GM12891 (cell line): ENCODE measurements at places on chromosomes 16 and 17.
A peak's percentile ranks its signal among the peaks of the same experiment; 100 is the strongest.

DNA sequence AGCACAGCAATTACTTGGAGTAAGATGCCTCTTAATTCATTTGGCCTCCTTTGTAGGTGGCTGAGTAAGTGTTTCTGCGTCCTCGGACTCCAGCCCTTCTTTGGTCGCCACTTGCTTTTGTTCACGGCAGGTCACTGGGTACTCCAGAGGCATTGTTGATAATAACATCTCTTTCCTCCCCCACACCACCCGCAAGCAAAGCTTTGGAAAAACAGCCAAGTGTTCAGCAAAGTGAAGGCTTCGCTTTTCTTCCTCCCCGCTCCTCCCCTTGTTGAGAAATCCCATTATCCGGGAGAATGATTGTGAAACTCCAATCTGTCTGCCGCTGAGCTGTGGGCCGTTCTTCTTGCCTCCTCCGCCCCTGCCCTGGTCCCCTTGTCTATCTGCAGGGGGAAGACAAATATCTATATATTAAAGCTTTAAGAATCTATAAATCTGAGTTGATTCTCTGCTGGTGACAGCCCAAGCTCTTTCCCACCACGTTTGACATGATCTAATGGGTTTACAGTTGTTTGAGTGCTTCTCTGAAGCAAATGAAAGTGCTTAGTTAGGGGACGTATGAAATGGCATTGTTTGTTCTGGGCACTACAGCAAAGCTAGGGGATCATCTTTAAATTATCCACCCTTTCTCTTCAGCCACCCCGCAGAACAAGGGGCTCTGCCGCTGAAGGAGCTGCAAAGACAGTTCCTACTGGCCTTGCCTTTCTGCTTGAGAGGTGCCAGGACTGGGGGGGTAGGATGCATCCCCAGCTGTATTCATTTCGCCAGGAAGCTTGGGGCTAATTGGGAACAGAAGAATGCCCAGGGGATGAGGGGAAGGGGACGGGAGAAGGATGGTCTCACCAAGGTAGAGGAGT lies 167.1 kb downstream of the CCDC182 start:
- DNase-seq = no peak

GRCh38 chr16:30397776-30398660 lies 2.8 kb downstream of the ZNF48 start:
- no peak for DNase-seq

- no peak for DNase-seq
Measured at GRCh38 chr17:31604936-31605335, 213.5 kb downstream of the RAB11FIP4 start.

- DNase-seq = no peak
Measured at GRCh38 chr16:11752856-11753255, 10.2 kb upstream of the TXNDC11 start.

- DNase-seq = no peak
Measured at GRCh38 chr17:83203472-83204221, 124.2 kb downstream of the METRNL start.

GRCh38 chr17:64037802-64038201 lies 17.4 kb upstream of the ICAM2 start:
- no peak for DNase-seq

DNA sequence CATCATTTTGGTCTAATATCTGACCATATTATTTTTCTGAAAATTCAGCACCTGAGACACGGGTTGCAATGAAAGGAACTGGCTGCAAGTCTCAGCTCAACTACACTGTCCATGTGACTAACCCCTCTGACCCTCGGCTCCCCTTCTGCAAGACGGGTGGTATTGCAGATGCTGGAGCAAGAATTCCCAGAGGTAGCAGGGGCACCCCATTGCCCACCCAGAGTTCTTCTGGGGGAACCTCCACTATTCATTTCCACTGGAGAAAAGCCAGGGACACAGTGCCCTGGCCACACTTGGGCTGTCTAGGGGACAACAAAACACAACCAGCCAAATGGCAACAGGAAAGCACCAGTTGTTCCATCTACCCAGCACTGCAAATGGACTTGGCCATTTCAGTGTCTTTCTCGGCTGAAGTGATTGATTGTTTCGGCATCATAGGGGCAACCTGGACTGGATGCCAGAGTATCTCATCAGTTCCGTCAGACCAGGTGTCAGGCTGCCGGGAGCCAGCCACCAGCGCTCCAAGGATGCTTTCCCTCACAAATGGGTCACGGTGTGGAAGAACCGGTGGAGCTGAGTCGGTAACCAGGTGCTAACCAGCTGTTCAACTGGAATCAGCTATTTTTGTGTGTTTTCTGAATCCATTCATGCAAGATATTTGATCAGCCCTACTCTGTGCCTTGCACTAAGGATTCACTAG lies 58.1 kb downstream of the C16orf78 start:
- no peak for DNase-seq

DNA sequence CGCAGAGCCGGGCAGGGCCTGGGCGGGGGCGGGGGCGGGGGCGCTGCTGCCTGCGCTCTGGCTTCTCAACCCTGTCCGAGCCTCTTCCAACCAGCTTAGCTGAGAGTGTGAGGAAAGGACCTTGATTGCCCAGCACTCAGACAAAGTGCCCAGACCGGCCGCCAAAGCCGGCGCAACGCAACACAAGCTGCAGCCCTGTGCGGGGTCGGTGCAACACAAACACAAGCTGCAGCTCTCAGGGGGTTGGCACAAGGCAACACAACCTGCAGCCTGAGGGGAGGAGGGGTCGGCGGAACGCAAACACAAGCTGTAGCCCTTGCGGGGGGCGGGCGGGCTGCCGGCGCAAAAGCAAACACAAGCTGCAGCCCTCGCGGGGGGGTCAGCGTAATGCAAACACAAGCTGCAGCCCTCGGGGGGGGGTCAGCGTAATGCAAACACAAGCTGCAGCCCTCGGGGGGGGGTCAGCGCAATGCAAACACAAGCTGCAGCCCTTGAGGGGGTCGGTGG lies 60.0 kb downstream of the KLHDC4 start:
- DNase-seq = no peak

DNA sequence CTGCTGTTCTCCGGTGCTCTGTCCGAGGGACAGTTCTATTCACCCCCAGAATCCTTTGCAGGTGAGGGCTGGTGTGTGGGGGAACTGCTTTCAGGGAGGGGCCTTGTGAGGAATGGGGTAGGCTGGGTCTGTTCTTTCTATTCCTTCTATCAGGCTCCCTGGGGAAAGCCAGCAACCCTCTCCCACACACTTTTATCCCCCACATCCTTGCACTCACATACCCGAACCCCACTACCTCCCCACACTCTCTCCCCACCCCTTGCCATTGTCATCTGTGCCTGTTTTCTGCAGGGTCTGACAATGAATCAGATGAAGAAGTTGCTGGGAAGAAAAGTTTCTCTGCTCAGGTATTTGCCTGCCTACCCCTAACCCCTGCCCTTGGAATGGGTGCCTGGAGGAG lies 6.4 kb upstream of the TCAP start:
- no peak for DNase-seq

DNA sequence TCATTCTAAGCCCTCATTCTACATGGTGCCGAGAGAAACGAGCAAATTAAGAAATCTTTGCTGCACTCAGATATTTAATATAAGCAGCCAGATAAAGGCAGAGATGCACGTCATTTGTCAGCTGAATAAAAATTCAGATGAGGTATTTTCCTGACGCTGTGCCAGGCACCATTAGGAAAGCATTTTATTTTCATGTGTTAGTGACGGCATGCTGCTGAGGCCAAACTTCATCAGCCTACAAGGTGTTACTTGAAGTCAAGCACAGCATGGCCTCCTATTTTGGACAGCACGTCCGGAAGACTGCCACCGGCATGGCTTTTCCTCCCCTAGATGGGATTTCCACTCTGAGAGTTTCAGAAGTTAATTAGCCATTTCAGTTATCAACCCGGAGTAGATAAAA lies 70.3 kb downstream of the IRX3 start:
- DNase-seq = no peak

- DNase-seq = no peak
Measured at GRCh38 chr16:29760567-29761279, 14.9 kb upstream of the C16orf54 start.

- DNase-seq = no peak
Measured at GRCh38 chr17:7112510-7113108, 2.0 kb downstream of the ASGR2 start.

DNA sequence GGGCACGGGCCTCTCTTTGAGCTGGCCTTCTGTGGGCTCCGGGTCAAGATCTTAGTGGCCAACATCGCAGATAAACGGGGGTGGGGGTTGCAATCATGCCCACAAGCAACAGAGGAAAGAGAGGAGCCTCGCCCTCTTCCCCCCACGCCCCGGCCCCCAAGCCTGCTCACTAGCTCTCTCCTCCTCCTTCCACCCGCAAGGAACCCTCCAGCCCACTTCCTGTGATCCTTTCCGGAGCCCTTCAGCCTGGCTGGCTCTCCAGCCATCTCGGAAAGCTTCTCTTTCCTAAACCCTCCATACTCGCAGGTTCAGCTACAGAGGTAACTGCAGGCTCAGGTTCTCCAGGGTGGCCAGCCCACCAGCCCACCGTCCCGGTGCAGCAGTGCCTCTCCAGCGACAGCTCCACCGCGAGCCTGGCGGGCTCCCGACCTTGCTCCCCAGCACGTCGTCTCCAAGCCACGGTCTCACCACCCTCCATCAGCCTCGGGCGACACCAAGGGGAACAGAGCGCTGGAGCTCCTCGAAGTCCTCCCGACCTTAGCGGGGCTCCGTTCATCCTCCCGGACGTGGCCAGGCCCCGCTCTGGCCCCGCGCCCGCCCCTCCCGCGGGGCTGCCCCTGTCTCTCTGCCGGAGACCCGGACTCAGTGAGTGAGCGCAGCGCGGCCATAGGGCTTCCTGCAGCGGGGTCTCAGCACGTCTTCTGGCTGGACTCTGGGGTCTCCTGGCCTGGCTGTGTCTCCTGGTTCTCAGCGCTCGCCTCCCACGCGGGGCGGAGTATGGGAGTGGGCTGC lies 12.9 kb upstream of the ODF4 start:
- DNase-seq = peak; percentile 65

DNA sequence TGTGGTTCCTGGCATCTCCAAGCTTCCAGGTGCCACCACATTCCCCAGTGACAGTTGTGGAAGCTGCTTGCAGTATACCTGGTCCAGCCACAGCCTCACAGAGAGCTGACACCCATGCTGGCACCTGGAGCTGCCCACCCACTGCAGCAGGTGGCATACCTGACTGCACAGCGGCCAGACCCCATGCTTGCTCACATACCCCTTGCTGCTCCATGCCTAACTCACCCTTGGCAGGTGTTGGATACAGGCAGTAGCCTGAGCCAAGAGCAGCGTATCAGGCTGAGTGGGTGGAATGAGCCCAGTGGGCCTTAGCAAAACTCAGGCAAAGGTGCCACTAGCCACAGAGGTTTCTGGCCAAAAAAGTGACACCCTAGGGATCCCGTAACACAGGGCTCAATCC lies 232.3 kb downstream of the CEP112 start:
- DNase-seq = no peak

DNA sequence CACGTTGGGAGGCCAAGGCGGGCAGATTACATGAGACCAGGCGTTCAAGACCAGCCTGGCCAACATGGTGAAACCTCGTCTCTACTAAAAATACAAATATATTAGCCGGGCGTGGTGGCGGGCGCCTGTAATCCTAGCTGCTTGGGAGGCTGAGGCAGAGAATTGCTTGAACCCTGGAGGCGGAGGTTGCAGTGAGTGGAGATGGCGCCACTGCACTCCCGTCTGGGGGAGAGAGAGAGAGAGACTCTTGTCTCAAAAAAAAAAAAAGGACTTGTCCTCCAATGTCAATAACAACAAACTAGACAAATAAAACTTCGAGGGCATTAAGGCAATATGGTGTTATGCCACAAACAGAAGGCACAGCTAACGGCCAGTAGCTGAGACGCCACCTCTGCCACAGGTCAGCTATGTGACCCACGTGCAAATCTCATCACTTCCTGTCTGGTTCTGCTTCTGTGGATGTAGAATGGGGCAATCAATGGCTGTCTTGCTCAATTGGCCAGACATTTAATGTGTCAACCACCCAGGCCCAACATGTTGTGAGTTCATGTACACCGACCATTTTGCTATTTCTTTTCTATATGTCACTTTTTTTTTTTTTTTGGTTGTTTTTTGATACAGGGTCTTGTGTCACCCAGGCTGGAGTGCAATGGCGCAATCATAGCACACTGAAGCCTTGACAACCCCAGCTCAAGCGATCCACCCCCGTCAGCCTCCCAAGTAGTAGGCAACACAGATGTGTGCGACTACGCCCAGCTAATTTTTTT lies 834 bp upstream of the TXNDC11 start:
- DNase-seq = no peak

- DNase-seq = no peak
Measured at GRCh38 chr17:33056399-33057146, 64.9 kb downstream of the SPACA3 start.

- DNase-seq = no peak
Measured at GRCh38 chr16:11181899-11182279, 74.1 kb downstream of the SOCS1 start.
